Foreskin keratinocyte (primary cell): ENCODE measurements at places on chromosomes 5 and 9. TPM values are rescaled to one million over a fixed set of nuclear protein-coding genes. Genes with fewer than 3 reads are reported as not detected.

Gene ELAVL2
- 10.4 and 12.1 TPM in 2 replicates for total RNA-seq

GRCh38 chr5:120241400-120241799 is 222.7 kb upstream of the PRR16 start:
- no peak for DNase-seq

Gene IFNA21
- total RNA-seq = not detected in 2 replicates

DNA sequence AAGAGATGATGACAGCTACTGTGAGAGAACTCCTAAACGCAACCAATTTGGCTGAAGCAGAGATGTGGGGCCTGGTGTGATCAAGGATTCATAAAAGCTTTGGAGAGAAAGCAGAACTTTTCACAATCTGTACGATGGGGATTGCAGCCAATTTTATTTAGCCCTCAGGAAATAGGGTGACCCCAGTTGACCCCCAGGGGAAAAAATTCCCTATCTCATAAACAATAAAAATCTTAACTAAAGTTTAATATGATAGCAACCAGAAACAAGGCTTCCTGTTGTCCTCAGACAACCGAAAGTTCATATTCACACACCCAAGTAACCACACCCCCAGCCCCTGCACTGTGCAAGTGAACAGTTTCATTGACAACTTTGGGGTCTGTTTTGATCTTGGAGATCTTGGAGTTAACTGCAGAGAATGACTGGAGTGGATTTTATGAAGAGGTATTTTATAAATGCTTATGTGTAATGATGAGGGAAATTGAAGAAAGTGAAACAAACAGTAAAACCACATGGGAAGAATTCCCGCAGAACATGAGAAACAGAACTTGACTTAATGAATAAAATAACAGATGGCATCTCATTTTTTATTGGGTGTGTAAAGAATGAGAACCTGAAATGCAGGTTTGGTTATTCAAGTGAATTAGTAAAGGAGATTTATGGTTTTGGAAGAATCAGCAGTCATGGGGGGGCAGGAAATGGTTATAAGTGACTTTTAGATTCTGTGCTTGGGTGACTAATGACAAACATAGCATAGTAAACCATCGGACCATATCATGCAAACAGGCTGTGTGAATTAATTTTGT is 94.5 kb downstream of the PDE4D start:
- peak; percentile 62 for DNase-seq

Gene SLC34A1
- not detected in 2 replicates for total RNA-seq

GRCh38 chr5:57683036-57683630 is 200.5 kb upstream of the ACTBL2 start:
- DNase-seq = no peak

GRCh38 chr5:131994090-131994489 is 17.4 kb downstream of the ACSL6 start:
- DNase-seq = no peak

Gene FAM221B
- not detected in 2 replicates for total RNA-seq

DNA sequence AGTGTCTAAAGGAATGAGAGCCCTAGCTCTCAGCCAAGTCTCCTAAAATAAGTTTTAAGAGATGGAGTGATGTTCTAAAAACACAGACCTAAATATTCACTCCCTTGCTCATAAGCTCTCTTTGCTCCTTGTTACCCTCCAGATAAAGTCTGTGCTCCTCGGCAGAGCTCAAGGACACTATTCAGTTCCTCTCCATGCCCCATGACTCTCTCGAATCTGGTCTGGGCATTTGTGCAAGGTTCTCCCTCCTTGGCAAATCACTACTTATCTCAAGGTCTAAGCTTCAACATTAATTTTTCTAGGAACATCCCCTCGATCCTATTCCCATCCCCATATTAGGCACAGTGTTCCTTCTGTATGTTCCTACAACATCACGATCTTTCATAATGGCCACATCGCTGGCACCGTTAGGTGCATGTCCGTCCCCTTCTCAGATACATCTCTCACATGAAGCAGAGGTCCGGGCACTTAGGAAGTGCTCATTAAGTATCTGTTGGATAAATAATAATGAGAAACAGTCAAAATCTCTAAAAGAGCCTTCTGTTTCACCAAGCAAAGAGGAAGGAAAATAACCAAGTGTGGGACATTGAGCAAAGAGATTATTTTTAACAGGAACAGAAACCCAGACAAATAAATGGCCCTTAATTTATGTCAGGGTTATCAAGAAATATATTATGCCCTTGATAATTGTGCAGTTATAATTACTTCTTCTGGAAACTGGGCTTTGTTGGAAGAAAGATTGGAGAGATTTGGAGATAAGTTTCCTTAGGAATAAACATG is 85.9 kb upstream of the HTR4 start:
- DNase-seq = no peak

DNA sequence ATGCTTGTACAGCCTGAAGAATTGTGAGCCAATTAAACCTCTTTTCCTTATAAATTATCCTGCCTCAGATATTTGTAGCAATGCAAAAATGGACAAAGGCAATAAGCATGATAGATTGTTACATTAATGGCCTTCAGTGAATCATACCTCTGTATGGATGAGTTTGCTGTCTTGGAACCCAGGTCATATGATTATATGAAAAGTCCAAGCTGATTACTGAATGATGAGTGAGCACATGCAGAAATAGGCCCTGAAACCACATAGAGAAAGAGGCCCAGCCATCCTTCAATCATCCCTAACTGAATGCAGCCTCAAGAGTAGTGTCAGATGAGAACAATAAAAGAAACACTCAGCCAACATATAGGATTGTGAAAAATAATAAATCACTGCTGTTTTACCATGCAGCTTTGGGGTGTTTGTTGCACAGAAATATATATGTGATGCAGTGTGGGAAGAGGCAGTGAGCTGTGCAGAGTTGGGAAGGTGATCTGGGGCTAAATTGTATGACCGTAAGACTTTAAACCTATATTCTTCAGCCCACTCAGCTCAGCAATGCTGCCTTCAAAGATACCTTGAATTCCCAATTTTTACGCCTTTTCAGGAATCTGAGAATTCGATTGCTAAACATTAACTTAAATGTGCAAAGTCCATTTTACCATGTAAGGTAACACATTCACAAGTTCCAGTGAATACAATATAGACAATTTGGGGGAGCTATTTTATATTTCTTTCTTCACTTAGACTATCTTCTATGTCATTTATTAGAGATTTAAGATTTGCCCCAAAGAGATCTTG is 36.3 kb upstream of the SHISAL2B start:
- DNase-seq = peak; percentile 52

DNA sequence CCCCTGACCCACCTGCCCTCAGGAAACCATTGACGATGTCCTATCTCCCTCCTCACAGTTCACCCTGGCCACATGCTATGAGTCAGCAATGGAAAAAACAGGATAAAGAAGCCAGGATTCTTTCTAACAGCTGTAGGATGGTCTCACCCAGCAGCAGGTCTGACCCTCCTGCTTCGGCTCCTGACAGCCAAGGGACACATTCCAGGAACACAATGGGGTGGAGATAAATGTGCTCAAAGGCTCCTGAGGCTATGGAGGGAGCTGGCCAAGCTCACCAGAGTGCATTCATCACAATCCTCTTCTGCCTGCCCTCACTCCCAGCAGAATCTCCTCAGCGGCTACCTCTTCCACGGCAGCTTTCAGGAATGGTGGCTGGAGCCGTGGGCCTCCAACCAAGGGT is 170.3 kb downstream of the PJA2 start:
- no peak for DNase-seq

GRCh38 chr5:158634714-158635113 is 465.0 kb downstream of the EBF1 start:
- DNase-seq = no peak

Gene TRPM3
- total RNA-seq = not detected in 2 replicates

- no peak for DNase-seq
Observed at GRCh38 chr9:83280790-83281189, 217.8 kb upstream of the RASEF start.

GRCh38 chr5:176458904-176459561 is 10.8 kb downstream of the FAF2 start:
- no peak for DNase-seq

- DNase-seq = no peak
Observed at GRCh38 chr9:93012963-93013855, 45.3 kb upstream of the SUSD3 start.

DNA sequence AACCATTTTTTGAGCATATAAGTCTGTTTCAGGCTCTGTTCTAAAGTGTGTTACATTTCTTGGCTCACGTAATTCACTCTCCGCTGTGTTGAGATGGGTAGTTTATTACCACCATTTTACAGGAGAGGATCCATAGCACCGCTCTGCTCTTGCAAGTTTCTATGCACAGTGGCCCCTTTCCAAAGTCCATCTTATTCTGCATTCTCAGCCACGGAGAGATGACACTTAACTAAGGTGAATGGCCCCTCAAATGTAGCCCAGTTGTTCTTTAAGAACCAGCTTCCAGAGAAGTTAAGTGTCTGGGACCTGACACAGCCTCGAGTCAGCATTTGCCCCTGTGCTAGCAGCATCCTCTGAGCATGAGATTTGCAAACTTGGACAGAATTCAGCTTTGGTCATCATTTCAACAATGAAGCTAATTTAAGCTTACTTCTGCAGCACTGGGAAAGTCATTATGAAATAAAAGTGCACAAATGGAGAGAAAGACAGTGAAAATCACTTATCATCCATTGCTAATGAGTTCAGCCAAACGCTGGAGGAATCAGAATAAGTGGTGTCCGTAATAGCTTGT is 61.9 kb downstream of the FAM78A start:
- DNase-seq = no peak

DNA sequence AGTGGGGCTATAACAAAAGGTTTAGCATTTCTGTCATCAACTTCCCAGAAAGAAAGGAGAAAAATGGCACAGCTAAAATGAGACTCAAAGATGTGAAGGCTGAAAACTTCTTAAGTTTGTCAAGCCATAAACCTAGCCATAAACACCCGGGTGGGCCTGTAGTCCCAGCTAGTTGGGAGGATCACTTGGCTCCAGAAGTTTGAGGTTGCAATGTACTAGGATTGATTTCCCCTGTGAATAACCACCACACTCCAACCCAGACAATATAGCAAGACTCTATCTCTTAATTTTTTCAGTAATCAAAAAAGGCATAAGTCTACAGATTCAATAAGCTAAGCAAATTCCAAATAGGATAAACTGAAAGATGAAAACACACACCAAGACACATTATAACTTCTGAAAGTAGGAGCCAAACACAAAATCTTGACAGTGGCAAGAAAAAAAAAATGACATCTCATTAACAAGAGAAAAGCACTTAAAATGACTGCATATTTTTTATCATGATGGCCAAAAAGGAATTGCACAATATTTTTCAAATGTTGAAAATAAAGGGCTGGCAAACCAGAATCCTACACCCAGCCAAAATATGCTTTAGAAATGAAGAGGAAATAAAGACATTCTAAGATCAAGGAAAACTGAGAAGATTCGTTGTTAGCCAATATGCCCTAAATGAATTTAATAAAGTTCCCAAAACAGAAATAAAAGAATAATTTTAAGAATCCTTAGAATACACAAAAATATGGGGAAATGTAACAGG is 308.4 kb downstream of the BRINP1 start:
- DNase-seq = no peak

GRCh38 chr9:86368871-86369521 is 14.8 kb upstream of the TUT7 start:
- peak; percentile 93 for DNase-seq

DNA sequence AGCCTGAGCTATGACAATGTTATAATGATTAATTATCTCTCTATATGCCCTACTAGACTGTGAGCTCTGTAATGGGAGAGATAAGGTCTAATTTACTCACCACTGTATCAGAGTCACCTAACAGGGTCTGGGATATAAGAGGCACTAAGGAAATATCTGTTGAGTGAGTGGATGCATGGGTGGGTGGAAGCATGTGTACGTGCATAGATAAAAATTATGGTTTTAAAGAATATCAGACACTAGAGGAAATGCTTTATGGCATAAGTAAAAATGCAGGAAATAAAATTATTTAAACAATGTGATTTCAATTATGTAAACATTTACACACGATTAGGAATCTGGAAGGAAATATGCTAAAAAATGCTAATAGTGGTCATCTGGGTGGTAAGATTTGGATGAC is 137.8 kb downstream of the SPOCK1 start:
- DNase-seq = no peak

- peak; percentile 61 for DNase-seq
Observed at GRCh38 chr5:44691802-44692201, 116.9 kb upstream of the MRPS30 start.

- DNase-seq = no peak
Observed at GRCh38 chr9:133612816-133613215, 3.6 kb upstream of the FAM163B start.

DNA sequence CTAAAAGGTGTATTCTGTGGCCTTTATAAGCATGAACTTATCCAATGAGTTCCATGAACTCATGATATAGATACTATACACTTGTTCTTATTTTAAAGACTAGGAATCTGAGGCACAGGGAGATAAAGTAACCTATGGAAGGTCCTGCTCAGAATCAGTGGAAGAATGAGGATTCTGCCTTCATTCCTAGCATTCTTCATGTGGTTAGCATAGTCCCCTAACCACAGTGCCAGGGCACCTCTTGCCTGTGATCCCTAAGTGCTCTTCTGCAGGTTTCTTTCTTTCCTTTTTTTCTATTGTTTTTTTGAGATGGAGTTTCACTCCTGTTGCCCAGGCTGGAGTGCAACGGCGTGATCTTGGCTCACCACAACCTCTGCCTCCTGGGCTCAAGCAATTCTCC is 174.1 kb downstream of the C9orf152 start:
- no peak for DNase-seq

DNA sequence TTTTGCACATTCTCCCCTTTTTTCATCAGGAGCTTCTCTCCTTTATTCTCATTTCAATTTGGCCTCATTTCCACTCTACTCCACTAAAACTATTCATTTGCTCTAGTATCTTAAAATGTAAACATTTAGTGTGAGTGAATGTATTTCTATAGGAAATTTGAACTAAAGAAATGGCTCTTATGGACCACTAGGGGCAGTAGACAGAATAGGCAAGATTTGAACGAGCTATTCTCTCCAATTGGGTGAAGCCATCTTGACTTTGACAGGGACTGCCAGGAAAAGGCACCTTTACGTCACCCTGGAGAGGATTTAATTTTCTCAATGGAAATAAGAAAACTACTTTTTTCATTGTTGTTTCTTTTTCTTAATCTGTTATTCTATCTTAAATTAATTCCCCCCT is 666.3 kb downstream of the DNAH5 start:
- no peak for DNase-seq

Gene PTPRD
- total RNA-seq = 0.11 and 0.58 TPM in 2 replicates

Gene EMB
- total RNA-seq = 65.1 and 66.2 TPM in 2 replicates

Gene IL9
- not detected in 2 replicates for total RNA-seq

Gene SLC9A3
- total RNA-seq = 0.65 and 0.85 TPM in 2 replicates

Gene SPINK7
- not detected in 2 replicates for total RNA-seq

- no peak for DNase-seq
Observed at GRCh38 chr9:137383784-137384756, 38.9 kb downstream of the EXD3 start.

GRCh38 chr9:127349483-127350113 is 47.4 kb upstream of the SLC2A8 start:
- DNase-seq = no peak

DNA sequence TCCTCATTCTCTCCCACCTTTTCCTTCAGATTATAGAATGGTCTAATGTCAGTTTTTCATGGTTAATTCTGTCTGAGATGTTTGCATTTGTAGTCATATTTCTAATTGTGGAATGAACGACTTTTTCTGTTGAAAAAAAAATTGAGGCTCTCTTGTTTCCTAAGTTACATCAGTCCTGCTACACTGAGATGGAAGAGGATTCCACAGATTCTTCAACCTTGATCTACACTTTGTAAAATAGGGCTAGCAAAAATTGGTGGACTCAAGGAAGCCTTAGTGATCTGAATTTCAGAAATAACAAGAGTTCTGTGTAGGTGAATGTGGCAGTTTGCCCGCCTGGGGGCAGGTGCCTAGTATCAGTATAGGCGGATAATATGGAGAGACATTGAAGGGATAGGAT is 51.9 kb downstream of the ERBIN start:
- no peak for DNase-seq

- no peak for DNase-seq
Observed at GRCh38 chr9:108053555-108054061, 564.0 kb upstream of the KLF4 start.
